Kidney epithelial cell (primary cell): ENCODE measurements at places on chromosomes 16 and 17.

DNA sequence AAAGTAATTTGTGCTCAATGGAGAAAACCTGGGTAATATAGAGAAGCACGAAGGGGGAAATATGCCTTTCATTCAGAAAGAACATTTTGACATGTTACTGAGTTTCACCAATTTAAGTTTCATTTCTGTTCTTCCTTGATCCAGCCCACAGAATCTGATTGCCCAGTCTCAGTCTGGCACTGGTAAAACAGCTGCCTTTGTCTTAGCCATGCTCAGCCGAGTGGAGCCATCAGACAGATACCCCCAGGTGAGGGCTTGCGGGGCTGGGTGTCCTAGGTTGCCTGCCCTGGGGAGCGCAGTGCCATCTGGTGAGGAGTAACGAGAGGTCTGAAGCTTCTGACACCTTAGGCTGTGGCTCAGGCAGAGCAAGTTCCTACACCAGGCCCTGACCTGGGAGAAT lies 17.7 kb downstream of the DDX19A start:
- DNase-seq, result no peak

GRCh38 chr17:57577751-57578607 lies 167.1 kb downstream of the CCDC182 start:
- DNase-seq, result no peak

DNA sequence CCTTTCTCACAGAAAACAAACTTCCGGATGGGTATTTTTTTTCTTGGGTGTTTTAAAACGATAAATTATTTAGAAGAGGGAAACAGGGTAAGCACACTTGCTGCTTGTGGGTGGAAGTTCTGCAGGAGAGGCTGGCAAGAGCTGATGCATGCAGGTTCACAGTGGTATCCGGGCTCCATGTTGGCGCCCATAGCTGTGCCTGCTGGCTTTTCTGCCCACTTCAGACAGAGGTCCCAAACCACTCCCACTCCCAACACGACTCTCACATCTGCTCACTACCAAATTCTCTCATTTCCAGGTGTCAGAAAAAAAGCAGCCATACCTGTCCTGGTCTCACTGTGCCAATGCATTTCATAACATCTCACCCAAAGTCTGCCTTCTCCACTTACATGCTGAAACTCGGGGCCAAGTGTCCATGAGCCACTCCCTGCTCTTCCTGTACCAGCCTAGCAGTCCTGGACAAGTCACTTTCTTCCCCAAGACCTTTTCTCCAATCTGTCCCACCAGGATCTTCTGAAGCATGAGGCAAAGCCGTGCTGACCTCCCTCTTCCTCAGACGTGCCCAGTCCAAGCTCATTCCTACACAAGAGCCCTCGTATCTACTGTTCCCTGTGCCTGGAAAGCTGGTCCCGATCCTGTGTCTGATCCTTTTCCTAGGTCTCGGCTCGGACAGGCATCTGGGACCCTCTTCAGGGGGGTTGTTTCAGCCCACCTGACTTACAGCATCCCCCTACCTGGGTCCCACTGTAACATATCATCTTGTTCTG lies 1.5 kb downstream of the CD300LF start:
- DNase-seq, result no peak

- no peak for DNase-seq
These were observed 1308.0 kb downstream of the CDH11 start for GRCh38 chr16:63813862-63814261.
